ENCODE measurements at places on chromosomes 5 and 9.

- DNase-seq, result no peak
These were observed 74.0 kb downstream of the PRR16 start for GRCh38 chr5:120538149-120538548.

GRCh38 chr9:73494894-73495293 lies 343.2 kb downstream of the ANXA1 start:
- no peak for DNase-seq

GRCh38 chr5:160390787-160391696 lies 8.8 kb downstream of the FAM200C start:
- DNase-seq, result peak; percentile 38

- DNase-seq, result no peak
These were observed 44.2 kb upstream of the MAST4 start for GRCh38 chr5:66551945-66552344.

DNA sequence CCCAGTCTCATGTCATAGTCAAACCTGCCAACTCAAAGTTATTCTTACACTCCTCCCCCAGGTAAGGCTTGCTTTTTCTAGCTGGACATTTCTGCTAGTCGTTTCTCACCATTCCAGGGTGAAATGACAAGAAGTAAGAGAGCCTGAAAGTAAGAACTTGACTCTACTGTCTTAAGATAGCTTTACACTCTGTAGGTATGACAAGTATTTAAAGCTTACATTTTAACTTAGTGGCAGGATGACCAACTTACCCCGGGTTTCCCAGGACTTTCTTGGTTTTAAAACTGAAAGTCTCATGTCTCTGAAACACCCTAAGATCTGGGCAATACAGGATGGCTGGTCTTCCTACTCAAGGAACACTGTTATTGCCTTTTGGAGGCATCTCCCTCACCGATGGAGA lies 67.5 kb upstream of the PIK3R1 start:
- no peak for DNase-seq

GRCh38 chr5:177092178-177093081 lies 5.7 kb downstream of the FGFR4 start:
- no peak for DNase-seq

DNA sequence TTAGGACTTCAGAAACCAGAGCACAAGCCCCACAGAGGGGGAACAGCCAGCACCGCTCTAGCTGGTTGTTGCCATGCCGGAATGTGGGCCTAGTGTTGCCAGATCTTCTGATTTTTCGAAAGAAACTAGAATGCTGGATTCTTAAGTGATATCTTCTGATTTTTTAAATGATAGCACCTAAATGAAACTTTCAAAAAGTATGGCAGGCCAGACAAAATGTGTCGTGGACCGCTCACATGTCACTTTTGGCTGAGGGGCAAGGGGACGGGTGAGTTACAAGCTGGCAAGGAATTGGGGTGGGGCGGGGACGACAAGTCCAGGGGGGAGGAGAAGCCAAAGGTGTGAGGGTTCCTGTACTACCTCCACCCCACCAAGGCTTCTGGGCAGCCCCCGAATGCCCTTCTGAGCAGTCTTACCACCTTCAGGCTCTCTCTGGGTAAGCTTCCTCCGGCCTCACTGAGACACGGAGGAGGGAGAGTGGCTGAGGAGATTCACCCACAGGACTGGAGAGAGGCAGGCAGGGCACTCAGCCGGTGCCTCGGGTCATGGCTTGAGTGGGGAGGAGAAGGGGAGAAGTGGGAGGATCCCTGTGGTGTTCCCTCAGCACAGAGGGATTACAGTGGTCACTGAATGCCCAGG lies 10.3 kb downstream of the B4GALT7 start:
- DNase-seq, result no peak

GRCh38 chr5:132269635-132270334 lies 12.3 kb downstream of the PDLIM4 start:
- peak; percentile 4 for DNase-seq

DNA sequence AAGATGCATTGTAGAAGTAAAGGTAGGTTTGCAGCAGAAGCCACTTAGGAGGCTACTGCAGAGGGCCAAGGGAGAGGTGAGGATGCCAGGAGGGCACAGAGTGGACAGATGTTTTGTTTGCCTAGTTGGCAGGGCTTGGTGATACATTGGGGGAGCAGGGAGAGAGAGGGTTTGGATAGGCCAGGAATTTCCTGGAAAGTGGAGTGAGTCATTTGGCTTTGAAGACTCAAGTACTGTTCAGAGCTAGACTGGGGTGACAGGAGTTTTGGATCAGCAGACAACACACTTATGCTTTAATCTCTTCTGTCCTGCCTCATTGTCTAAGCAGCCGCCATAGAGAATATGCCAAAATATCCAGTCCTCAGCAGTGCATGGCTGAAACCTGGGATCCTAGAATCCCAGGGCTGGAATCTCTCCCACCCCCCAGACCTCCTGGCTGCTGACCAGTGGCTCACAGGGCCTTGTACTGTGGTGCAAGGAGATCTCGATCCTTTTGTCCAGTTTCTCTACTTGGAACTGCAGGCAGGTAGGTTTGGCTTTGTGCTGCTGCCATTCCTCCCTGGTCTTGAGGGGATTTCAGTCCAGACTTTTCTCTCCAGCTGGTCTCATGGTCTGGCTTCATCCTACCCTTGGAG lies 11.0 kb downstream of the TMEM268 start:
- DNase-seq, result no peak

DNA sequence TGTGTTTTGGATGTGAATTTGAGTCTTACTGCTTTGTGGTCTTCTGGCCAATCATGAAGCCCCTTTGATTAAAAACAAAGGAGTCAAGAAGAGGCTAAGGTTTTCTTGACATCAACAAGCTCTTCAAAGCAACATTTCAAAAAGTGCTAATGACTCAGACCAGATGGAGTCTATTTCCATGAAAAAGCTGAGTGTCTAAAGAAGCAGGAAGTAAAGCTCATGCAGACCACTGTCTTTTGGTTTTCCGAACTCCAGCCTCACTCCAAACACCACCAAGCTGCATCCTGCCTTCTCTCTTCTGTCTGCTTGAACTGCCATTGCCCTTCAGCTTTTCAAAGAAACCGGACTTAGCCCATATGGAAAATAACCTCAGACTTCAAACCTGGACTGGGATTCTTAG lies 115.2 kb downstream of the PRDM6 start:
- no peak for DNase-seq

GRCh38 chr9:87722393-87723088 lies 3.4 kb upstream of the CTSL start:
- DNase-seq, result peak; percentile 7

DNA sequence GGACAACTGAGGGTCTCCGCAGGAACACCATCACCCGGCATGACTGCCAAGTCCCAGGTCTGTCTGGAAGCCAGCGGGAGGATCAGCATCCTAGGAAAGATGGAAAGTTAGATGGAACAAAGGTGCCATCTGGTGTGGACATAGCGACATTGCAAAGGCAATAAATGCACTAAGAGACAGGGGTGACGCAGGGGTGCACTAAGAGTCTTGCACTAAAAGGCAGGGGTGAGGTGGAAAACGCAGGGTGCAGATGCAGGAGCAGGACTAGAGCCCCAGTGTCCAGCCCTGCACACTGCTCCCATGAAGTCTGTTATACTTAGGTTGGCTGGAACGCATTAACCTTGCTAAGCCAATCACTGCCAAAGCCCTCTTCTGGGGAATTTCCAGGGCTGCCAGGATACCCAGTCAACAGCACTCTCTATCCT lies 15.5 kb downstream of the ATOX1 start:
- no peak for DNase-seq

GRCh38 chr9:99073347-99073746 lies 31.6 kb upstream of the TGFBR1 start:
- DNase-seq, result no peak

GRCh38 chr9:109886617-109887016 lies 106.6 kb downstream of the PALM2AKAP2 start:
- DNase-seq, result no peak

- DNase-seq, result no peak
These were observed 11.1 kb upstream of the RXRA start for GRCh38 chr9:134314950-134315715.

GRCh38 chr9:87861332-87861731 lies 21.3 kb upstream of the SPATA31E1 start:
- DNase-seq, result no peak

GRCh38 chr9:133321411-133321935 lies 14.5 kb downstream of the SURF6 start:
- DNase-seq, result no peak

GRCh38 chr5:143204474-143205246 lies 198.8 kb downstream of the NR3C1 start:
- DNase-seq, result no peak

DNA sequence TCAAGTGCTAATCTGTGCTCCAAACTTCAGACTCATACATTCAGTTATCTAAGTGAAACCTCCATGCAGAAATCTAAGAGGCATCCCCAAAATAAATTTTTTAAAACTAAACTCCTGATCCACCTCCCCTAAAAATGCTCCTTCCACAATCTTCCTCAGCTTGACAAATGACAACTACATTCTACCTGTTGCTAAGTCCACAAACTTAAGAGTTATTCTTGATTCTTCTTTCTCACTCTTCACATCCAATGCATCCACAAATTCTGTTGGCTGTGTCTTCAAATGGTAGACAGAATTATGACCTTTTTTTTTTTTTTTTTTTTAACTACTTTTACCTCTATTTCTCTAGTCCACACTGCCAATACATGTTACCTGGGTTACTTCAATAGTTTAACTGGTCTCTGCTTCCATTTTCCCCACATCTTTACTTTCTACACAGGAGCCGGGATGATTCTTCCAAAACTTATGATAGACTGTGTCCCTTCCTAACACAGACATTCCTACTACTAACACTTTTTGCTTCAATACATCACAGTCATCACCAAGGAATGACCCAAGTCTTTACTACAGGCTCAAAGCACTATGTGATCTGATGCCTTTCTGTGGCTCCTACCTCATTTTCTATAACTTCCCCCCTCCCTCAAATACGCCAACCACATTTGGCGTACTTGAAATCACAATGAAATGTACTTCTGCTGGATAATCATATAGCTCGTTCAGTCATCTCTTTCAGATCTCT lies 143.6 kb downstream of the PDE4D start:
- DNase-seq, result no peak

- no peak for DNase-seq
These were observed 18.6 kb downstream of the B4GALT1 start for GRCh38 chr9:33148367-33149014.
